Activated CD8-positive, alpha-beta memory T cell treated with anti-CD3 and anti-CD28 coated beads, Interleukin-2, amount 50 U/mL, for 4 hours (primary cell): ENCODE measurements at places on chromosomes 11 and 22.
A peak's percentile ranks its signal among the peaks of the same experiment; 100 is the strongest.

DNA sequence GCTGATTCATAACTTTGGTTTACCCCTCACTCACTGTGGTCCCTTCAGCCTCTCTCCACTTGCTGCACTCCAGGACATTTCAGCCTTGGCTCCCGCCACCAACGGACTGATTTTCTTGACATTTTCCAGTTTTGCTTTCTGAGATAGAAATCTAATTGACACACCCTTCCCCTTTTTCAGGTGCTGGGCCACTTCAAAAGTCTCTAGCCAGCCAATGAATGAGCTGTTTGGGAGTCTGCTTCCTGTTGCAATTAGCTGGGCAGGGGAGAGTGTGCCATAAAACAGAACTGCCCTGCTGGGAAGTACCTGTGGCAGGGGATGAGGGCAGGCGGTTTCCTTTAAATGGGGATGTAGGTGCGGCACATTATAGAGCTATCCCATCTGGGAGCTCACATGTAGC, 21.1 kb upstream of the PLET1 start:
- DNase-seq, result no peak

- DNase-seq, result no peak
Measured at GRCh38 chr11:117391181-117391580, 63.5 kb downstream of the CEP164 start.

DNA sequence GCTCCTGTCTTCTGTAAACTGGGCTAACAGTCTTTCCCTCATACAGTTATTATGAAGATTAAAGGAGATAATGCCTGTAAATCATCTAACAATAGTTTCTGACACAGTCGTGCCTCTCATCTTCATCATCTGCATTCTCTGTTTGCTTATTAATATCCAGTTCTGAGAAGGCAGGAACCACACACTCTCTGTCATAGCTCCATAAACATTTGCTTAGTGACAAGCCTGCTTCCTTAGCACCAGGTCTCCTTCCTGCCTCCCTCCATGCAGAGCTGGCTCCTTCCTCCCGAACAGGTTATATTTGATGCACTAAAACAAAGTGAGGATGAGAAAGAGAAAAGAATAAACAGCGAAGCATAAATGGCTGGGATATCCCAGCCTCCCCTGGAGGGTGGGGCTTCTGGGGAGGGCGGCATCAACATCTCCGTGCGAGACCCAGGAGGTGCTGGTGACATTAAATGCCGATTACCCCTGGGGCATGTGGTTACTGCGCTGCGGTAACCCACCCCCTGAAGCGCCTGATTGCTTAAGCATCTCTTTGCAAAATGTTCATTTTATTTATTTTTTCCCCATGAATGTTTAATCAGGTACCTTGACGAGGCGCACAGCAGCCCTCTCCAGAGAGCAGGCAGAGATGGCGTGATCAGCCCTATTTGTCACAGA, 404.9 kb downstream of the NXPE2 start:
- no peak for DNase-seq

DNA sequence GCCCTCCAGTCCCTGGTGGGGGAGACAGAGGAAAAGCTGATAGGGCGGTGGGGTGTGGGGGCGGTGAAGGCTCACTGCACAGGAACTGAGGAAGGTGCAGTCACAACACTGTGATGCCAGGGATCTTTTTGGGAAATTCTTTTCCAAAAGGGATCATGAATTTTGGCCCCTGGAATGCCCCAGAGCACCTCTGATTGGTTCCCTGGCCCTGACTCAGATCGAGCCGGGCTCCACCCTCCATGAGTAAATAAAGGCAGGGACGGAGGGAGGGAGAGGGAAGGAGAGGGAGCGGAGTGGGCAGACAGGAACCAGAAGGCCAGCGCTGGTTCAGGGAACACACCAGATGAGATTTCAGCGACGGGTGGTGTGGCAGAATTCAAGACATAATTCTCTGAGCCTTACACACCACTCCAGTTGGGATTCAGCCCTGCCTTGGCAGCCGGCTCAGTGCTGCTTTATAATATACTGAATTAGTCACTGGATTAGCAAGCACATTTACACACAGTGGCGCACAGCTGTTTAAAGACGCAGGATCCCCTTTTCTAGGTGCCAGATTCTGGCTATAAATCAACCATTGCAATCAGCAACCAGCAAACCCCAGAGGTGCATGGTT, 80.3 kb downstream of the ETS1 start:
- DNase-seq, result peak; percentile 52

GRCh38 chr11:37841016-37841415, 1243.0 kb upstream of the RAG2 start:
- DNase-seq, result no peak

- DNase-seq, result peak; percentile 52
Measured at GRCh38 chr11:18775492-18776292, 15.9 kb downstream of the PTPN5 start.

- no peak for DNase-seq
Measured at GRCh38 chr11:45048313-45048841, 97.7 kb upstream of the TP53I11 start.

GRCh38 chr11:4577761-4578160, 3.8 kb upstream of the OR52I2 start:
- no peak for DNase-seq

GRCh38 chr11:35237860-35238715, 99.1 kb downstream of the CD44 start:
- DNase-seq, result peak; percentile 49

GRCh38 chr11:123682696-123683410, 28.4 kb upstream of the SCN3B start:
- DNase-seq, result no peak

- DNase-seq, result peak; percentile 55
Measured at GRCh38 chr22:26648011-26648497, 9.3 kb upstream of the MIAT start.

DNA sequence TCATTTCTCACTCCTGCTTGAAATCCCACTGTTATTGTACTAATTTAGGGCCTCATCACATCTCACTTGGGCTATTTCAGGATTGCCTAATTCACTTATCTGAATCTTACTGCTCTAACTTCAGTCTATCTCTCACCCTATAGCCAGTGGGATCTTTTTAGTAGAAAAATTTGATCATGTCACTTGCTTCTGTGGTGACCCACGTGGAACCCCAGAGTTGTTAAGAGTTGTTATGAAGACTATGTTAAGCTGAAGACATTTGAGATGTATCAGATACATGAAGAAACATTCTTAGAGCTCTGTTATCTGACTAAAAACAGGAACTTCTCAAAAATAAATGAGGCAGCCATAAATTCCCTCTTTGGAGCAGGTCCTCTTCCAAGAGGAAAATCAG, 1375.6 kb upstream of the TENM4 start:
- DNase-seq, result no peak

DNA sequence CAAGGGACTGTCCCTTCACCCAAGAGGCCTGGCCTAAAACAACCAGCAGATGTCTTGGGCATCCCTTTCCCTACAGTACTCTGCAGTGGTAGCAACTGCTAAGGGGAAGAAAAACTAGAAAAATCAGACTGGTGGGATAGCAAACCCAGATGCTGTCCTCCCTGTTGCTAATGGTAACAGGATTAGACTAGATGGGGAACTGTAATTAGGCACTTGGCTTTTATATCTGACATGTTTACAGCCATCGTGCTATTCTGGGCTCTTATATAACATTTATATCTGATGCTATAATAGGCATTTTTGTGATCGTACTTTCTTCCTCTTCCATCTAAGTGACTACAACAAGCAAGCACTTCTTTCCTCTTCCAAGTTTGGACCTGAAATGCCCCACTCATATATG, 316.7 kb downstream of the DLG2 start:
- no peak for DNase-seq

DNA sequence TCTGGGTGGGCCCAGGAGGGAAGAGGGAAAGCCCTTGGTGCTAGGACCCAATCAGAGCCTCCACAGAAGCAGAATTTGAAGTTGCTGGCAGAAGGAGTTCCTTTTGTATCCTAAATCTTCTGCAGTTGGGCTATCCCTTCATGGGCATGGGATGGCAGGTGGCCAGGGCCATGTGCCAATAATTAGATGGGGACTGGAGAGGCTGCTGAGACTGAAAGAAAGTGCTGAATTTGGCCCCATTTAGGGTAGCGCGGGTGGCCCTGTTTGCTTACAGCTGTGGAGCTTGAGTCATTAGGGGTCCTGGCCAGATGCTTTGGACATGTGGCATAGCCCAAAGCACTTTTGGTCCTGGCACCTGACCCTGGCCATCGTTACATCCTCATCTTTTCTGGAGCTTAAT, 27.1 kb downstream of the PARVA start:
- DNase-seq, result no peak

GRCh38 chr22:43504068-43504467, 92.3 kb downstream of the MPPED1 start:
- no peak for DNase-seq

DNA sequence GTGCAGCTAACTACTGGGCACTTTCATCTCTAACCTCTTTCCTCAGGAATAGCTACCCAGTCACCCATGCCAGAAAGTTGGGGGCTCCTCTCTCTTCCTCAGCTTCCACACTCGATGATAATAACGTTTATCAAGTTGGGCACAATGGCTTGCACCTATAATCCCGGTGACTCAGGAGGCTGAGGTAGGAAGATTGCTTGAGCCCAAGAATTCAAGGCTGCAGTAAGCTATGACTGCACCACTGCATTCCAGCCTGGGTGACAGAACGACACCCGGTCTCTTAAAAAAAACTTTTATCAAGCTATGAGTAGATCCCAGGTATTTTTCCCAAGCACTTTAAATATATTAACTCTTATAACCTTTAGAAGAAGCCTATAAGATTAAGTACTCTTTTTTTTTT, 2.0 kb downstream of the SF3A1 start:
- no peak for DNase-seq

DNA sequence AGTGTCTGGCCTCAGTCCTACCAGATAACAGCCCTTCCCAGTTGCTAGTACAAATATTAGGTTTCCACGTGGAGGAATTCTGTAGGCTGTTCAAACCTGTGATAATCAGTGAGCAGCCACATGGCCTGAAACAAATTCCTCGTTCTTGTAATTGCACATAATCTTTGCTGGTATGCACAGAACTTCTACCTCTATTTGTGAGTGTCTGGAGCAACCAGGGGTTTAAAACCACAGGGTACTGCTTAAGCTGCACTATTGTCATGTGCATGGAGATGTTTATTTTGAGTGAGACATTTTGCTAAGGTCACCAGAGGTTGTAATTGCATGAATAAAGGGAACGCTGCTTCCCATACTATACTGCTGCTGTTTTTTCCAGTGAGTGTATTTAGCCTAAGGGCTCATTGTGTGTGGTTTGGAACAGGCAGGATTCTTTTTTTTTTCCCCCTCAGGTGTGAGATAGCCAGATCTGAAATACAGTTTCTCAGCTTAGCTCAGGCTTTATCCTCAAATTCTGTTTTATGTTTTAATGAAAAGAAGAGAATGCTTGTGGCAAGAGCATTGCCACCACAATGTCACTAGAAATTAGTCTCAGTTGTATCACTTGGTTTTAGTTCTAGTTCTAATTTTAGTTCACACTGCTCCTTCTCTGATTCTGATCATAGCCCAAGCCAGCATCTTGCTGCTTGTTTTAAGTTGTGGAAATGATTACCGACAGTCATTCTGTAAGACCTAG, 60.5 kb downstream of the CYB5R2 start:
- no peak for DNase-seq

DNA sequence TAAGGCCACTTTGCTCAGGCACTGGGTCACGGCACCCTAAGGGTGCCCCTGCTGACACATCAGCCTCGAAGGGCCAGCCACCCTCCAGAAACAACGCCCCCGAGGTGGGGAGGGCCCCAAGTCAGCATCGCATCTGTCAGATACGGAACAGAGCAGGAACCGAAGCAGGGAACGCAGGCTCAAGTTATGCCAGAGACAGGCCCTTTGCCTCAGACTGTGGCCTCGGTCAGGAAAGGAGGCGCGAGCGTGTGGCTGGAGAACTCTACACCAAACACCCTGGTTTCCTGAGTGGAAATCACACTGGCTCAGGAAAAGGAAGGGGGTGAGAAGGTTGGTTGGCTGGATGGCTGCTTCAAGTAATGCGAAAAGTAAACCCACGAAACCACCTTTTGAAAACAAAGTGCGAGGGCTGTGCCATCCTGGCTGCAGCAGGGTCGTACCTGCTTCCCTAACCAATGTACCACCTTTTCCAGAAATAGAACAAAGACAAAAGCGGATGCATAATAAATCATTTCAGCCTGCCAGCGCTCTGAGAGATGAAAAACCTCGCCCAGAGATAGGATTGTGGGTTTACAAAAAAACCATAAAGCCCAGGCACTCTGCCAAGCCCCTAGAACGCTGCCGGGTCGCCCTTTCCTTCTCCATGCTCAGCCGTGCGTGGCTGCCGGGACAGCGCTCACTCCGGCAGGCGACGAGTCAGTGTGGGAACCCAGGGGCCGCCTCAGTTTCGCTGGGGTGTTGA, 38.6 kb downstream of the TRMU start:
- peak; percentile 46 for DNase-seq
